ENCODE measurements at places on chromosomes 2 and 18.

- no peak for DNase-seq
These were observed 1517.5 kb upstream of the ZEB2 start for GRCh38 chr2:146037334-146037870.

GRCh38 chr2:73582364-73582763 is 59.9 kb downstream of the NAT8 start:
- no peak for DNase-seq

DNA sequence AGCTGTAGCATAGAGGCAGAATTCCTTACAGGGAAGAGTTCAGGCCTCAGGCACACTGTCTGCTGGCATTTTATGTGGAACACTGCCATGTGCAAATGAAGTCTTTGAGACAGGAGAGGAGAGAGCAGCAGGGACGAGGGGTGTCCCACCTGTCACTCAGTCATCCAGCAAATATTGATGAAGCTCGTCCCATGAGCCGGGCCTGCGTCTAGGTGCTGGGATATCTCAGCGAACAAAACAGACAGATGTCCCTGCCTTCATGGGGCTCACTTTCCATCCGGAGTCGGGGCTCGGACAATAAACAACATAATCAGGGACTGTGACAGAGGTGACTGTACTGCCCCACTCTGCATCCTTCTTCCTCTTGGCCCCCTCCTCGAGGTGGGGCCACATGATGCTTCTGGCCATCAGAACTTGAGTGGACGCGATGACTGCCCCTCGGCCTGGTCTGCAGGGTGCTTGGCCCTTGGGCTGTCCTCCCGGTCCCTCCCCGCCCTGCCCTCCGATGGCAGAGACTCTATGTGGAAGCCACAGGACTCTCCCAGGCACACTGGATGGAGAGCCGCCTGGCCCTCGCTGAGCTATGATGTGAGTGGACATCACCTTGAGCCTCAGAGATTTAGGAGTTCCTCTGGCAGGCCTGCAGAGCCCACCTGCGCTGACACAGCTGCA is 78.8 kb downstream of the MBP start:
- no peak for DNase-seq

DNA sequence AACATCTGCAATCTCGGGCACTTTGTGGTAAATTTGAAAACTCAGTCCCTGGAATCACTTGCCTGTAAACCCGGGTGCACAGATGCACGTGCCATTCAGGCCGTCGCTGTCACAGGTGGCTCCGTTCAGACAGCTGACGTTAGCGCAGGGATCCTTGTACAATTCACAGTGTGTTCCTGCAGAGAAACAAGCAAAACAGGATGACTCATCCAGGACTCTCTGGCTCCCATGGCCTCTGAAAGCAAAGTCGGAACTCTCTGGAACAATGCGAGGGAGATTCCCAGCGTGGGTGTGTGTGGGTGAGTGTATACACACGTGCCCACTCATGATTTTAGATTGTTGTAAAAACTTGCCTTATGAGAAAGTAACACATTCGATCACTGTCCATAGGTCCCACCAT is 136.1 kb upstream of the PID1 start:
- DNase-seq: no peak

DNA sequence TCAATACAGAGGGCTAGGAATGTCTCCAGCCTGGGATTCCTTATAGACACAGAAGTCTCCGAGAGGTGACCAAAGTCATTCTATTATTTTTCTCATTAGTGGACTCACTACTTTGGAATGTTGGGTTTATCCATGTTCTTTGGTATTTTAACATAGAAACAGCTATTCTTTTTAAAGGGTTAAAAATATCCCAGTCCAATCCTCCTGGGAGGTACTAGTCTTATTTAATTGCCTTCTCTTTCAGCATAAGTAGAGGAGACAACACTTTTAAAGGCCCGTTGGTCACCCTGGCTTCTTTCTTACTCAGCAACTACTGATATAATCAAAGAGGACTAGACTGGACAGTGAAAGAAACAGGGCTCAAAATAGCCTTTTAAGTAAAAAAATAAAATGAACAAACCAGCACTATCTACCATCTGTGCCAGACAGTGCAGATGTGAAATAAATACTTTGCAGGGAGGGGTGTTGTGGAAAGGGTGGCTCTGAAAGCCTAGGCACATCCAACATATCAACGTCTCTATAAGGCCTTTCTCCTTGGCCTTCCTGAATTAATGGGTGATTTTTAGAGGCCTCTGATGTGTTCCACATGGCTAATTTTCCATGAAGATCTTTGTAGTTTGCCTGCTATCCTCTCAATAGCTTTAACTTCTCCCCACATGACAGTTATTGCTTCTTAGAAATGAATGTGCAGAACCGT is 334.4 kb upstream of the THUMPD2 start:
- DNase-seq: no peak

- no peak for DNase-seq
These were observed 68.2 kb upstream of the STON1 start for GRCh38 chr2:48461721-48462120.

DNA sequence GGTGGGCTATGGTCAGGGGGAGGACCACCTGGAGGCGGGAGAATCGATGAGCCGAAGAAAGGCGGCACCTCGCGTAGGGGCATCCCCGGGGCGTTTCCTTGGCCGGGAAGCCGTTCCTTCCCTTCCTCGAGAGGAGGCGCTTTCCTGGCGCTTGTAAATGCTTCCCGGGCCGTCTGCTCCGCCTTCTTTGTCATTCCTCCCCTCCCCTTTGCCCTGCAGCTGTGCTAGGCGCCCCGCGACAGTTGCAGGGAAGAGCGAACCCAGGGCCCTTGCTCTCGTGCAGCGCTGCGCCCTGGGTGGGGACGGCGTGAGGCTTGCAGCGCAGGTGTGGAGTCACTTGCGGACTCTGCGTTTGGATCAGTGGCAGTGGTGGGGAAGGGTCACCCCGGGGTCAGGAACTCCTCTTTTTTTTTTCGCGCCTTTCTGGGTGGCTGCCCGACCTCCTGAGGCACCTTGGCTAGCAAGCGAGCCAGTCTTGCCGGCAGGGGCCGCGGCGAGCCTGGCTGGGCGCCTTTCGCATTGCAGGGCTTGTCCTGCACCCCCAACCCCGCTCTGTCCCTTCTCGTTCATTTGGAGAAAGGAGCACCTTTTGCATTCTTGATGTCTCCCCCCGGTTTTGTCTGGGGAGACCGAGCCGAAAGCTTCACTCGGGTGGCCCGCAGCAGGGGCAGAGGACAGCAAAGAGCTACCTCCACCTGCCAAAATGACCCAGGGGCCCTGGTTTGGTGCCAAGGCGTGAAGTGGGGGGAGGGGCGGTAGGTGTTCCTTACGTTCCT is 858 bp downstream of the KCNS3 start:
- peak; percentile 70 for DNase-seq

GRCh38 chr2:216418981-216419380 is 6.7 kb downstream of the SMARCAL1 start:
- DNase-seq: no peak

- no peak for DNase-seq
These were observed 65.8 kb upstream of the RIOK3 start for GRCh38 chr18:23387265-23387664.

GRCh38 chr2:161243312-161243711 is 64.9 kb upstream of the PSMD14 start:
- no peak for DNase-seq

DNA sequence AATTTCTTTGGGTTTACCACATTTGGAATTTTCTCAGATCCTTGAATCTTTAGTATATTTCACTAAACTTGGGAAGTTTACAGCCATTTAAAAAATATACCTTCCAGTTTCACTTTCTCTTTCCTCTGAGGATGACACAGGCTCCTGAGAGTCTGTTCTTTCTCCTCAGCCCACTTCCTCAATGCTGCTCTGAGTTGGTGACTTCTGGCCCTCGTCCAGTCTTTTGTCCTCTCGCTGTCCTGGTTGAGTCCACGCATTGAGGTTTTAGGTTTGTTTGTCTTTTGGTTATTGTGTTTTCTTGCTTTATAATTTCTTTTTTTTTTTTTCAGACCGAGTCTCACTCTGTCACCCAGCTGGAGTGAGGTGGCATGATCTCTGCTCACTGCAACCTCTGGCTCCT is 40.7 kb upstream of the GALR1 start:
- no peak for DNase-seq

GRCh38 chr2:40244675-40245074 is 207.2 kb downstream of the SLC8A1 start:
- peak; percentile 67 for DNase-seq

DNA sequence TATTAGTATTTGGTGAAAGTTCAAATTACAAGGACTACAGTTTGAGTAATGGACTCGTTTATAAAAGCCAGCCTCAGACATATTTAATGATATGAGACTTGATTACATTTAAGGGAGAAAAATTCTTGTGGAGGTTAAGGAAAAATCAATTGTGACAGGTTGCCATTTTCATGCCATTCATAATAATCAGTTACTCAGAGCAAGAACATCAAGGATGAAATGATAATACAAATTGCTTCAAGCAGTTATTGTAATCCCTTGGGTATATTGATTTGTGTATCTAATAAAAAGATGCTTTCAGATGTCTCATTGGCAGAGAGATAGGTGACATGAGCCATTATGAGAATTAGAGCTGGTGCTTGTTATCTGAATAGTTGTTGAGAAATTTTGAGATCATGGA is 153.6 kb downstream of the ATP9B start:
- no peak for DNase-seq

GRCh38 chr2:127041259-127041970 is 65.5 kb downstream of the BIN1 start:
- no peak for DNase-seq

- DNase-seq: no peak
These were observed 360.3 kb downstream of the LRRTM1 start for GRCh38 chr2:79944205-79944604.

- no peak for DNase-seq
These were observed 205.9 kb downstream of the SNTG2 start for GRCh38 chr2:1156531-1156930.

GRCh38 chr18:3721771-3722648 is 272.0 kb downstream of the TGIF1 start:
- DNase-seq: no peak

GRCh38 chr2:151484100-151484499 is 74.4 kb downstream of the RIF1 start:
- DNase-seq: no peak
